A549 treated with GW870086 at 1 μM for 4 hours (cell line): ENCODE measurements at places on chromosomes 1 and 21. TPM values are rescaled to one million over a fixed set of nuclear protein-coding genes. Genes with fewer than 3 reads are reported as not detected.

Gene ARHGEF10L
- total RNA-seq = 5.5 to 8.0 TPM (median 7.5 TPM) in 5 replicates

Gene TPTE
- not detected in 5 replicates for total RNA-seq

Gene S100A7A
- total RNA-seq = not detected in 5 replicates

Gene LIN28A
- total RNA-seq = 0.03 TPM in 1 of 5 replicates, not detected in the others

Gene ACTL8
- 1.4 to 2.2 TPM (median 1.6 TPM) in 5 replicates for total RNA-seq

Gene NENF
- 93.0 to 145 TPM (median 135 TPM) in 5 replicates for total RNA-seq

Gene SPRR2E
- not detected in 5 replicates for total RNA-seq

Gene AGMAT
- 5.4 to 8.2 TPM (median 7.5 TPM) in 5 replicates for total RNA-seq

Gene ALX3
- total RNA-seq = not detected in 5 replicates

Gene BACE2
- total RNA-seq = 21.5 to 24.5 TPM (median 22.3 TPM) in 5 replicates

Gene SNRPE
- total RNA-seq = 155 to 274 TPM (median 263 TPM) in 5 replicates

Gene SLAMF1
- not detected in 5 replicates for total RNA-seq

Gene DMBX1
- 0.70 to 1.2 TPM (median 1.1 TPM) in 5 replicates for total RNA-seq

Gene PTPN7
- total RNA-seq = not detected in 5 replicates

Gene ATAD3C
- total RNA-seq = not detected in 5 replicates

Gene RORC
- 0.03 to 0.08 TPM (median 0.06 TPM) in 3 of 5 replicates, not detected in the others for total RNA-seq

Gene GRIK1
- total RNA-seq = not detected in 5 replicates

Gene ZNF678
- 1.3 to 1.8 TPM (median 1.7 TPM) in 5 replicates for total RNA-seq
